SK-MEL-5 (cell line): ENCODE measurements at places on chromosomes 2 and 18.
A peak's percentile ranks its signal among the peaks of the same experiment; 100 is the strongest.

- peak; percentile 15 for DNase-seq
Observed at GRCh38 chr18:54109131-54109683, 115.3 kb downstream of the MBD2 start.

GRCh38 chr2:109260886-109261700 is 132.1 kb downstream of the SH3RF3 start:
- DNase-seq = peak; percentile 56

- DNase-seq = no peak
Observed at GRCh38 chr2:241866790-241867645, 2.5 kb upstream of the RTP5 start.

DNA sequence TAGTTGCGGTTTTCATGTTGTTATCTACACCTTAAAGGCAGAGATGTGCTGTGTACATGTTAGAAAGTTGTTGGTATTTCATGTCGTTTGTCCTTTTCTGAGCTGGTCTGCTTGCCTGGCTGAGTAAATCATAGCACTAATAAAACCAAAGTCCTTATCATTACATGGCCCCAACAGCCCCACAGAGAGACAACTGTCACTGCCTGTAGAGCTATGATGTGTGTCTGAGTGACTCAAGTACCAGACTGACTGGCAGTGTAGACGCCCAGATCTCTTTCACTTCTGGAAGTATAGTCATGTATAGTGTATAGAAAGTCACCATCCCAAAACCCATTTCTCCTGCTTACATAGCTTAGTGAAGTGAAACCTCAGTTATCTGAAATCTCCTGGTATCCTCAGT is 4.3 kb downstream of the SOCS6 start:
- no peak for DNase-seq

DNA sequence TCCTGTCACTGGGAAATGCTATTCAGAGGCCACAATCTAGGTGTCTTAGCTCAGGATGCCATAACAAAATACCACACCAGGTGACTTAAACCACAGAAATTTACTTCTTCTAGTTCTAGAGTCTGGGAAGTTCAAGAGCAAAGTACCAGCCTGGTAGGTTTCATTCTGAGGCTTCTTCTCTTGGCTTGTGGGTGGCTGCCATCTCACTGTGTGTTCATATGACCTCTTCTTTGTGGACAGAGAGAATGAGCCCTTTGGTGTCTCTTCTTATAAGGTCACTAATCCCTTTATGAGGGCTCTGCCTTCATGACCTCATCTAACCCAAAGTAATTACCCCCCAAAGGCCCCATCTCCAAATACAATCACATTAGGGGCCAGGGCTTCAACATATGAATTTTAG is 57.3 kb downstream of the RHOB start:
- DNase-seq = peak; percentile 15

DNA sequence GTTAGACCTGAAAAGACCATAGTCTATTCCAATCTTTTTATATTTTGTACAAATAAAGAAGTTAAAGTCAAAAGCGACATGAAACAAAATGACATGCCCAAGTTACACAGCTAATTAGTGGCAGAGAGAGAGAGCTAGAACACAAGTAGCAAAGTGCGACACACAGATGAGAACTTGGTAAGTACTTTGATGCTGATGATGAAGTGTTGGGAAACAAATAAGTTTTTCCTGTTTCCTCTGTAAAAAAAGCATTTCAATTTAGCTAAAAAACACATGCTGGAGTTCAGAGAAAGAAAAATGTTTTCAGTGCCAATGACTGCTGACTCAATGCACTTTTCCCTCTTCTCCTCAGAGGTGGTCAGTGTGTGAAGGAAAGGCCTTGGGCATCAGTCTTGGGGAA is 226.9 kb downstream of the PAX3 start:
- DNase-seq = no peak

GRCh38 chr18:2222270-2223185 is 348.8 kb downstream of the METTL4 start:
- no peak for DNase-seq

GRCh38 chr2:25454824-25455611 is 113.3 kb upstream of the DNMT3A start:
- no peak for DNase-seq

GRCh38 chr18:48835745-48836170 is 115.0 kb downstream of the SMAD7 start:
- DNase-seq = no peak

DNA sequence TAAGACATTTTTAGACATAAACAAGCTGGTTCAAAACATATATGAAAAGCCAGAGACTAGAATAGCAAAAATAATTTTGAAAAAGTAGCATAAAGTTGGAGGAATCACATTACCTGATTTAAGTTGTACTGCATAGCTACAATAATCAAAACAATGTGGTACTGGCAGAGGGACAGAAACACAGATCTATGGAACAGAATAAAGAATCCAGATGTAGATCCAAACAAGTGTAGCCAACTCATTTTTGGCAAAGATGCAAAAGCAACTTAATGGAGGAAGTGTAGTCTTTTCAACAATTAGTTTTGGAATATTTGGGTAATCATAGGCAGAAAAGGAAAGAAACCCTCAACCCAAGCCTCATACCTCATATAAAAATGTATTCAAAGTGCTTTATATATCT is 278.7 kb upstream of the ZNF521 start:
- no peak for DNase-seq

- no peak for DNase-seq
Observed at GRCh38 chr2:166675553-166675952, 181.5 kb upstream of the SCN7A start.

DNA sequence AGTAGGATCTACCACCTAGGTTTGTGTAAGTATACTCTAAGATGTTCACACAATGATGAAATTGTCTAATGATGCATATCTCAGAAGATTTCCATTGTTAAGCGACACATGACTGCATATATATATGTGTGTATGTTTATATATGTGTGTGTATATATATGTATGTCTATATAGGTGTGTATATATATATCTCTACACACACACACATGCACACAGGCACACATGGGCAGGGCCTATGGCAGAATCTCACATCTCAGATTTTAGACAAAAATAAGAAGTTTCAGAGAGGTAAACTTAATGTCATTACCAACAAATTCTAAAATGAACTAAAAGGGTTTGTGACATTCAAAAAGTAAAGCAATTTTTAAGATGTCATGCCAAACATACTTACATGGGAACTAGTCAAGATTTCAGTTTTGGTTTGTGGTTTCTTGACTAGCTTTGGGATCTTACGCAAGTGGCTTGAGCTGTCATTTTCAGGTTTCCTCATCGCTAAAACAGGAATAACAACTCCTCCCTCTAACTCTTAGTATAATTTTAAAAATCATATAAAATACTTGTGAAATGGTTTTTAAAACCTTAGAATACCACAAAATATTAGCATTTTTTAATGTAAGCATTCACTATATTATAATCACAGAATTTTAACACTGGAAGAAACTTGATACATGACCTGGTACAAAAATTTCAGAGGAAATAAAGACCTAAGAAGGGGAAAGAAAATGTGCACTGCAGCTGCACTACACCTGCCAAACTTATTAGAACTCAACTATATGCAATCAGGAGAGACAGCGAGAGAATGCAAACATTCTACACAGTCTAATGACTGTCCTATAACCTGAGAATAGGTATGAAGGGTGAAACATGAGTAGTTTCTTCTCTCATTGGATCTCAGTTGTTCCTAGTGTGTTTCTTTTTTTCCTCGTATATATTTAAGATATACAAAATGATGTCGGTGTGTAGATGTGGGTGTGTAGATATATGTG is 75.7 kb downstream of the TTC21B start:
- DNase-seq = no peak

DNA sequence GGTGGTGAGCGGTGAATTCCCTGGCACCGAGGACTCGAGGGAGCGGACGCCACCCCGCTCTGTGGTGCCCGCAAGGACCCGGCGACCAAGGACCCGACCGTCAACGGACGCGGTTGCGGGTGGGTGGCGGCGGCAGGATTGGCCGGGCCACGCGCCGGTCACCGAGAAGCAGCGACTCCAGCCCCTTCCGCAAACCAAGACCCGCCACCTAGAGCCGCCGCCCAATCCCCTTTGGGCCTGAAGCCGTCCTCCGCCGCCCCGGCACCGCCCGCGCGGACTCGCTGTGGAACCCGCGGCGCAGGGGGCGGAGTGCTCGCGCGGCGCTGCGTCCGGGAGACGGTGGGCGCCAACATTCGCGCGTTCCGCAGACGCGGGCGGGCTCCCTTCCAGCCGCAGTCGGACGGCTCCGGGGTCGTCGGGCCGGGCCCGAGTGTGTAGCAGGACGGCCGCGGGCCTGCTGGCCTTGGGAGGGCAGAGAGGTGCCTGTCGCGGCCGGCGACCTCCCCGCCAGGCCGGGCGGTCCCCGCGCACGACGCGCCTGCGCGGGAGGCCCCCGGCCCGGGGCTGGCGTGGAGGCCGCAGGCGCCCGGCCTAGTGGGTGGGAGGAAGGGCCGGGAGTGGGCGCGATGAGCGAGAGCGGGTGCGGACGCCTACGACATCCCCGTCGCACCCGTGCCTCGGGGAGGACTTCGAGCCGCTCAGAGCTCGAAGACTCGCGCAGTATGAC is at the start of the genes FAM228B and PFN4:
Gene FAM228B (plus strand): TSS at position 275 of the 727 bp plus-strand sequence. CDS start 893 bp downstream, outside the sequence.
Gene PFN4 (minus strand): TSS at position 140 of the 727 bp plus-strand sequence. CDS start 799 bp downstream, outside the sequence.
- DNase-seq = peak; percentile 73

DNA sequence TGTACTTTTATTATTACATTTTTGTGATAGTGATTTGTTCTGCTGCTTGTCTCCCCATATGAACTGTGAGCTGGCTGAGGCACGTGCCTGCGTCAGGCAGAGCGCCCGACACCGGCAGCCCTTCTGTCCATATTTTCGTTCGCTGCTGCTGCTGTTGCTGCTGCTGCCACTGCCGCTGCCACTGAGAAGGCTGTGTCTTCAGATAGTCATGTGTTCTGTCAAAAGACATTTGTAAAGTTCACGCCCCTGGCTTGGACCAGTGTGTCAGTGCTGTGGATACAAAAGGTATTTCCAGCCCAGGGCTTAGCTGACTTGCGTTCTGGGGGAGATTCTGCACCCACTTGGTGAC is 47.0 kb downstream of the TWIST2 start:
- no peak for DNase-seq

- DNase-seq = no peak
Observed at GRCh38 chr2:396903-397302, 109.0 kb upstream of the ALKAL2 start.

GRCh38 chr2:133484784-133485183 is 83.5 kb downstream of the NCKAP5 start:
- DNase-seq = no peak

DNA sequence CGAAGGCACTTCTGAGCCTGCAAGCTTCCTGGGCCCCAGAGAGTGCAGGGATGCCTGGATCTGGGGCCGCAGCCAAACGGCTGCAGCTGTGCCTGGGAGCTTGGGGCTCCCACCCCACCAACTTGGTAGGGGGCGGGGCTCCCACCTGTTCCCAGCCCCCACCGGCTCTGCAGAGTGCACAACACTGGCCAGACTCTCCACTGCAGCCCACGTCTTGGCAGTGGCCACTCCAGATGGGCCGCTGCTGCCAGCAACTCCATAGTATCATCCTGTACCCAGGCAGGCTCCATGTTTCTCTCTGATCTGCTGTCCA is 9.9 kb downstream of the DYSF start:
- DNase-seq = no peak

DNA sequence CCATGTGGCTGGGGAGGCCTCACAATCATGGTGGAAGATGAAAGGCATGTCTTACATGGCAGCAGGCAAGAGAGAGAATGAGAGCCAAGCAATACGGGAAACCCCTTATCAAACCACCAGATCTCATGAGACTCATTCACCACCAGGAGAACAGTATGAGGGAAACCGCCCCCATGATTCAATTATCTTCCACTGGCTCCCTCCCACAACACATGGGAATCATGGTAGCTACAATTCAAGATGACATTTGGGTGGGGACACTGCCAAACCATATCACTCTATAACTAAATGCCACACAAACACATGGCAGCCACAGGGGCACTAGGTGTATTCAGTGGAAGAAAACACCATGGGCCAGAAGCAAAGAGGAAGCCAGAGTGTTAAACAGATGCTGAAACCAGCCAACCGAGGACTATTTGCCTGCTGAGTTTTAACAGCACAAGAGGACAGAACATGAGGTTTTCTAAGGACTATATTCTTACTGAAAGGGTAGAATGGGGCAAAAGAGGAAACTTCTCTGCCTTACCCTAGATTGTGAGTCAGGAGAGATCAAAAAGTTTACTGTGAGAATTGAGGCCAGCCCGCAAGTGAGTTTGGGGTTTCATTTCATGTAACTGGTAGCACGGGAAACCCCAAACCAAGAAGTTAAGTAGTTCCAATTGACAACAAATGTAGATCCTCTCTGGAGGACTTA is 49.2 kb downstream of the SIGLEC15 start:
- peak; percentile 12 for DNase-seq

GRCh38 chr18:21857871-21858270 is 117.3 kb downstream of the MIB1 start:
- no peak for DNase-seq

GRCh38 chr18:13465124-13465446 is 246.5 kb downstream of the LDLRAD4 start:
- DNase-seq = no peak

DNA sequence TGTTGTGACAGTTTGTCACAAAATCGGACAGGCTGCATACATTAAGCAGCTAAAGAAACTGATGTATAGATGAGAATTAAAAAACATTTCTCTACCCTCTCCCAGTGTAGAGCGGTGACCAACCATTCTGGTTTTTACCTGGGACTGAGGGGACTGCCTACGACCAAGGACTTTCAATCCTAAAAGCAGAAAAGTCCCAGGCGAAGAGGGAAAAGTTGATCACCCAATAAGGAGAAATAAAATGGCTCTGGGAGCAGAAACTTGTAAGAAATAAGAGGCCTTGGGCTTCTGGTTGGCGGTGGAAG is 30.9 kb upstream of the YPEL5 start:
- DNase-seq = no peak

DNA sequence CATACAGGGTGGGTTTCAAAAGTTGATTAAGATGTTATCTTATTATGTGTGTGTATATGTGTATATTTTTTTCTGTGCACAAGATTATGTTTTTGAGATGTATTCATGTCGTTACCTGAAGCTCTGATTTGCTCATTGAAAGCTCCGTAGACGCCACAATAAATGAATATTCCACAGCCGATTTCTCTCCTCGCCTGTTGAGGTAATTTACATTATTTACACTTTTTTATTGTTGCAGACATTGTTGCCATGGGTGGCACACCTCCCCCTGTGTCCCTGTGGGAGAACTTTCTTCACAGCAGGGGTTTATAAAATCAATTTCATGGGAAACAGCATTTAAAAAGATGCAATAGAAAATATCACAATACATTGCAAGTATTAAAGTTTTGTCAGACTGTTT is 100.6 kb downstream of the GLI2 start:
- no peak for DNase-seq
